ENCODE measurements at places on chromosomes 4 and X. TPM values are rescaled to one million over a fixed set of nuclear protein-coding genes. Genes with fewer than 3 reads are reported as not detected.

- H3K27ac ChIP-seq = no peak overlapping the region
- no peaks in the 10 kb centered on the region for H3K4me1 ChIP-seq
- no peaks in the 10 kb centered on the region for H3K27me3 ChIP-seq
- no peaks in the 10 kb centered on the region for H3K36me3 ChIP-seq
- no peak overlapping the region for H3K4me3 ChIP-seq
These were observed 818.9 kb upstream of the LCORL start for GRCh38 chr4:18840481-18840880.

DNA sequence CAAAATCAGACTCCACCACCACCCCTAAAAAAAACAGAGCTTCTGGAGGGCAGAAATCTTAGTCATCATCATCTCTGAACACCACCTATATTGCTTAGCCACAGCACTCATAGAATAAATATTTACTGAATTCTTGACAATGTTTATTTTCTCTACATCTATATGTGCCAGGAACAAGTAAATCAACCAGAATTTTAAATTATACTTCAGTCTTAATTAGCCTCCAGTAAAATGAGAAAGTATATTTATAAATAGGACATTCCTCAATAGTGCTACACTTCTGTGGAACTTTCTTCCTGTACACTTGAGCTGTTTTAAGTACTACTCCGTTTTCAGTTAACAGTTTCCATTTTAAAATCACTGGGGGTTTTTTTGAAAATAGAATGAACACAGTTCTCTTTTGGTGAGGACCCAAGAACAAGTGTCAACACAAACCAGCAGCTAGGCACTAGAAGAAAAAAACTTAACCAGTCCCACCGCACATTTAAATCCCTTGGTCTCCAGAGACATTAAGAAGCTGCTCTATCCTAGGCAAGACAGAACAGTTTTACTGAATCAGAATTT lies 25.5 kb downstream of the SMIM14 start:
- no peak overlapping the region for H3K4me3 ChIP-seq
- H3K36me3 ChIP-seq = no peaks in the 10 kb centered on the region
- no peak for DNase-seq
- H3K4me1 ChIP-seq = peaks cover 22% of the 10 kb centered on the region
- H3K27ac ChIP-seq = no peak overlapping the region

DNA sequence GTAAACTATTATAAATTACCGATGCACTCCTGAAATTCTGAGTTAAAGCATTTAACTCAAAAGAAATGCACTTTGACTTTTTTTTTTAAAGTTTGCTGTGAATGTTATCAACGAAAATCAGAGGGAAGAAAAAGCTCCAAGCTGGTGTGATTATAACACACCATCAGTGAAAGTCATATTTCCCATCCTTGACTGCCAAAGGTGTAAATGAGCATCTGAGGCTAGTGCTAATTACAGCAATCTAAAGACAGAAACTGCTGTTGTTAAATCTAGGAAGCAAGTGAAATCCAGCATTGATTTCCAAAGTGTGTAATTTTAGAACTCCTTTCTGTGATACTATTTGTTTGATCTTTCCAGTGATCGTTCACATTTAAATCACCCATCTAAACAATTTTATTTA lies 1538.8 kb downstream of the TECRL start:
- no peak for DNase-seq
- H3K27ac ChIP-seq = no peak overlapping the region
- no peaks in the 10 kb centered on the region for H3K27me3 ChIP-seq
- no peaks in the 10 kb centered on the region for H3K36me3 ChIP-seq
- H3K4me3 ChIP-seq = no peak overlapping the region
- no peaks in the 10 kb centered on the region for H3K4me1 ChIP-seq

DNA sequence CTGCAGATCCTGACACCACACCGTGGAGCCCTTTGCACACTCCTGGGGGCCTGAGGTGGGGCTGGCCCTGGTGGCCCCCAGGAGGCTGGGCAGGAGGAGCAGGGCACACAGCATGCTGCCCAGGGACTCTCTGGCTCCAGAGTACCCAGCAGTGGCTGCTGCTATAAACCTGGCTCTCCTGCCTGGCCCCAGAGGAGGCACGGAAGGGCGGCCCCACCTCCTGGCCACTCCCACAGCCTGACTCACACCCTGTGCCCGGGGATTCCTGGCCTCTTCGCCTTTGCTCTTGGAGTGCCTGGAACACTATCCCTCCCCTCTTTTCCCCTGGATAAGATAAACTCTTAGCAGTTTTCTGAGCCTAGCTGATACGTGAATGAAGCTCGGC lies at the start of gene PSAPL1:
Gene PSAPL1 (minus strand): TSS at position 165 of the 385 bp plus-strand sequence. CDS start 51 bp downstream, at position 114.
- H3K4me3 ChIP-seq = no peak within 1 kb of the TSS
- peaks cover 23% of the 10 kb centered on the region for H3K27me3 ChIP-seq
- H3K36me3 ChIP-seq = no peaks in the 10 kb centered on the region

DNA sequence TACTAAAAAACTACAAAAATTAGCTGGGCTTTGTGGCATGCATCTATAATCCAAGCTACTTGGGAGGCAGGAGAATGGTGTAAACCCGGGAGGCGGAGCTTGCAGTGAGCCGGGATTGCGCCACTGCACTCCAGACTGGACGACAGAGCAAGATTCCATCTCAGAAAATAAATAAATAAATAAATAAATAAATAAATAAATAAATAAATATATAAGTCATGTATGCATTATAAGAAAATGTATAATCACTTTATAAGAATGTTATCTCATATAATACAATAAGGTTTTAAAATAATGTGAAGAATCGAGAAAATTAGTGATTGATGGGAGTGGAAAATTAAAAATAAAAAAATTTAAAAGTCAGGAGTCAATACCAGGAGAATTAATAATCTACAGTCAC lies 127.5 kb downstream of the GALNTL6 start:
- H3K4me3 ChIP-seq = no peak overlapping the region
- DNase-seq = no peak
- no peaks in the 10 kb centered on the region for H3K36me3 ChIP-seq
- H3K4me1 ChIP-seq = no peaks in the 10 kb centered on the region

GRCh38 chrX:41288641-41289040 lies 45.3 kb upstream of the DDX3X start:
- no peak overlapping the region for H3K27ac ChIP-seq

DNA sequence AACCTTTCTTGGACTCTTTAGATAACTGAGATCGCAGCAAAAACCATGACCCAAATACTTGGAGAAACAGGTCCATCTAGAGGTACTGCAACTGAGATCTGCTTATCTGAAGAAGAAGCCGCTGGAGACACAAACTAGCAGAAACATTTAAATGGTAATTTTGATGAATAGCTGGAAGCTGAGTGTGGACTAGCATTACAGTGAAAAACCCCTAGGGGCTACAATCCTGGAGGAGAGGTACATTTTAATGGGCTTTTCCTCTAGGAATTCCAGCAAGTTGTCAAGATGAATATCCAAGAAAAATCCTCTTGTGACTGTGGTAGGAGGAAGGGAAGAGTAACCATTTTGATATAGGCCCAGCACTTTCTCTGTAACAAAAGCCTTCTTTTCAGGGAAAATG lies 592.5 kb upstream of the GRIA3 start:
- no peaks in the 10 kb centered on the region for H3K36me3 ChIP-seq
- H3K27ac ChIP-seq = no peak overlapping the region
- H3K27me3 ChIP-seq = no peaks in the 10 kb centered on the region
- H3K4me3 ChIP-seq = no peak overlapping the region
- no peak for DNase-seq

DNA sequence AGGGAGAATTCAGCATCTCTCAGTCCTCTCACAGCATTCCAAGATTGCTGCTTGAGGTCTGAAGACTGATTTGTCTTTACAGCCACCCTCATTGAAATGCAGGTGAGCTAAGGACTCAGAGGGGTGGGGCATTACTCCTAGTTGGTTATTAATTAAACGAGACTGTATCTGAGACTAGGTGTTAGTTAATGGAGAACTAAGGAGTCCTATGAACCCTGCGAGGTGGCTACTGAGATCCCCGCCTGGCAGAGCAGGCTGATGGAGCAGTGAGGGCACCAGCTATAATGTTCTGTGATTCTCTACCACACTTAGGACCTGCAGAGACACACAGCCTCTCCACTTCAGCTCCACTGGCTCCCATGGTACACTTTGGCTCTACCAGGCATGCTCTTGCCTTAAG lies 215.3 kb downstream of the MID1IP1 start:
- H3K36me3 ChIP-seq = no peaks in the 10 kb centered on the region
- H3K27ac ChIP-seq = peak overlapping the region; percentile 30
- DNase-seq = peak; percentile 45

GRCh38 chrX:154797006-154797405 lies 8.3 kb downstream of the MPP1 start:
- no peaks in the 10 kb centered on the region for H3K36me3 ChIP-seq
- H3K4me1 ChIP-seq = peaks cover 36% of the 10 kb centered on the region

DNA sequence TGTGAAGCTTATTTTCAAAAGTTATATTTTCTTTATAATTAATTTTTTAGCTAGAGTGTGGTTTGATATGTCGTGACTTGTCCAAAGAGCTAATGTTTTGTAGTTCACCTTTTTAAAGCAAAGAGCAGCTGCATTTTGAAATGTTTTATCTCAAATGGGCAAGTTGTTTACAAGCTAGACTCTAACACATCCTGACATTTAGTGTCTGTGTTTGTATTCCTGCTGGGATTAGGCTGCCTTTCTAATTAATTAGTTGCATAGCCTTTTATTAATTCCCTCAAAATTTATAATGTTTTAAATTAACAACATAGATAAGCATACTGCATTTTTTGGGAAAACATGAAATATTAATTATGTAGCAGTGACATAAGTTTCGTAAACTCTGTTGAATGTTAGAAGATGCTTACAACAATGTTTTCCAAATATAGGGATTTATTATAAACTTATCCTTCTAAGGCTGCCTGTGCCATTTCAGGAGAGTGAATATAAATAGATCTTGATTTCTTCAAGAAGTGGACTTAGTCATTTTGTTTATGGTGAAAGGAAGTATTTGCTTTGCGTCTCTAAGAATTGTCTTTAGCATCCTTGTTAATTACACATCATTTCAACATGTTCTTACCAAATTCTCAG lies 37.7 kb upstream of the NUDT6 start:
- DNase-seq = no peak
- H3K4me3 ChIP-seq = no peak overlapping the region
- H3K36me3 ChIP-seq = no peaks in the 10 kb centered on the region
- no peaks in the 10 kb centered on the region for H3K4me1 ChIP-seq
- no peak overlapping the region for H3K27ac ChIP-seq

DNA sequence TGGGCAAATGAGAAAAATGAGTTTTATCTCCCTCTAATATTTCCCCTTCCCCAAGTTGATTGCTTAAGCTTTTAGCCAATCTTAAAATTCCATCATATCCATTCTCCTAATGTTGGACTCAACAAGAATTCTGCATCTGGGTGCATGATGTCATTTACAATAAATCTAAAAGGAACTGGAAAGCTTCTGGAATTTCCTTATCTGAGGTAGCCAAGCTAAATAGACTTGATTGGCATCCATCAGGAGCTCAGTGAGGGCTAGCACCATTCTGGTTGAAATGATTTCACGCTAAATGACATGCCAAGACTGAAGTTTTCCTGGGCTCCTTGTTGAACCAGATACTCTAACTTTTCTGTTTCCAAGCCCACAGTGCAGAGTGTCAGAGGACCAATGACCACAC lies 110.3 kb upstream of the SCML1 start:
- DNase-seq = no peak
- H3K27ac ChIP-seq = no peak overlapping the region
- no peaks in the 10 kb centered on the region for H3K4me1 ChIP-seq
- no peaks in the 10 kb centered on the region for H3K27me3 ChIP-seq
- no peak overlapping the region for H3K4me3 ChIP-seq

DNA sequence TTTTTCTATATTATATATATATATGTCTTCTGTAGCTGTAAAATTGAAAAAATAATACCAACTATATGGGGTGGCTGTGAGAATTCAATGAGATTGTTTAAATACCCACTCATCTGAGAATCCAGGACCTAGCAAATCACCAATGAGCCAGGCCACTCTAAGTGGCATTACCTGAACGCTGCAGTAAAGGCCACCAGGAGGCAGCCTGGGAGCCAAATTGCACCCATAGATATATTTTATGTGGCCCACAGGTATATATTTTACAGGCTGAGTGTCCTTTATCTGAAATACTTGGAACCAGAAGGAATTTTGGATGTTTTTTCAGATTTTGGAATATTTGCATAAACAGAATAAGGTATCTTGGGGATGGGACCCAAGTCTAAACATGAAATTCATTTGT lies 58.2 kb upstream of the C4orf50 start:
- no peak overlapping the region for H3K4me3 ChIP-seq
- H3K4me1 ChIP-seq = no peaks in the 10 kb centered on the region
- no peak overlapping the region for H3K27ac ChIP-seq
- no peaks in the 10 kb centered on the region for H3K36me3 ChIP-seq
- DNase-seq = no peak
- H3K27me3 ChIP-seq = peaks cover 37% of the 10 kb centered on the region

DNA sequence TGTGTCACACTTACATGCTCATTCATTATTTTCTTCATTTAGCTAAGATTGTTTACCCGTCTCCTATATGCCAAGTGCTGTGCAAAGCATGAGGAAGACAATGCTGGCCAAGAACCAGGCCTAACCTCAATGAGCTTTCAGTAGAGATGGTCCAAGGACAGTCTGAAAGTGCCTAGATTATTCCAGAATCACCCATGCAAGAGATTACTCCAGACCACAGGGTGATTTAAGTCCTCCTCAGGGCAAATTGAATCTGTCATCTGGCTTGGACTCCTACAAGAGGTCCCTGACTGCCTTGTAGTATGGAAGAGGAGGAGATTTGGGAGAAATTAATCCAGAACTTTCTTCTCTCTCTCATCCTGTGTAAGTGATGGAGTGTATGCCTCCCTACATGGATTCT lies 99.4 kb upstream of the NDP start:
- no peak for DNase-seq
- no peaks in the 10 kb centered on the region for H3K36me3 ChIP-seq
- H3K4me1 ChIP-seq = no peaks in the 10 kb centered on the region
- no peaks in the 10 kb centered on the region for H3K27me3 ChIP-seq
- H3K4me3 ChIP-seq = no peak overlapping the region

- DNase-seq = no peak
- H3K36me3 ChIP-seq = no peaks in the 10 kb centered on the region
These were observed 202.9 kb upstream of the NPY2R start for GRCh38 chr4:155005395-155006090.

DNA sequence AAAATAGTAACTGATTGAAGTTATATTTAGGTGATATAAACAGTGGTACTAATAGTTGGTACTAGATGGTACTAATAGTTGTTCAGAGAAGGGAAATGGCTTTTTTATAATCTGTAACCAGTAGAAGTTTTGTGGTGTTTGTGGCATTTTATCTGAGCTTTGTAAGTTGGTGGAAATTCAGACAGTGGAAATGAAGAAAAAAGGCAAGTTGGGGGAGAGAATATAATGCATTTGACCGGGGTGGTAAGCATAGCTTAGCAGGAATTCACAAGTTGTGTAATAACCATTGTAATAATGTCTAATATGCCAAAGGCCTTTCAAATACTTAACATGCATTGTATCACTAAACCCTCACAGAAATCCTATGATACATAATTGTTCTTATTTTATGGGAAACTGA lies 36.3 kb downstream of the DTHD1 start:
- no peak overlapping the region for H3K4me3 ChIP-seq
- no peak overlapping the region for H3K27ac ChIP-seq
- no peaks in the 10 kb centered on the region for H3K4me1 ChIP-seq
- H3K27me3 ChIP-seq = no peaks in the 10 kb centered on the region
- no peaks in the 10 kb centered on the region for H3K36me3 ChIP-seq
- no peak for DNase-seq

GRCh38 chrX:87914726-87915125 lies 397.1 kb downstream of the KLHL4 start:
- no peak overlapping the region for H3K27ac ChIP-seq
- H3K36me3 ChIP-seq = no peaks in the 10 kb centered on the region
- no peak overlapping the region for H3K4me3 ChIP-seq
- no peaks in the 10 kb centered on the region for H3K4me1 ChIP-seq
- no peaks in the 10 kb centered on the region for H3K27me3 ChIP-seq

RCHY1 gene
- total RNA-seq = 12.5 TPM

SRPK3 gene
- 0.14 TPM for total RNA-seq

ASB12 gene
- not detected for total RNA-seq

OTUD5 gene
- total RNA-seq = 73.0 TPM

HERC5 gene
- 44.2 TPM for total RNA-seq

DYNLT3 gene
- 28.0 TPM for total RNA-seq

SRPX gene
- total RNA-seq = 1.2 TPM

CFAP47 gene
- 1.0 TPM for total RNA-seq
